NCI-H2081 treated with DMSO at 0.1 percent for 48 hours (cell line): ENCODE measurements at places on chromosomes 5 and 9.

DNA sequence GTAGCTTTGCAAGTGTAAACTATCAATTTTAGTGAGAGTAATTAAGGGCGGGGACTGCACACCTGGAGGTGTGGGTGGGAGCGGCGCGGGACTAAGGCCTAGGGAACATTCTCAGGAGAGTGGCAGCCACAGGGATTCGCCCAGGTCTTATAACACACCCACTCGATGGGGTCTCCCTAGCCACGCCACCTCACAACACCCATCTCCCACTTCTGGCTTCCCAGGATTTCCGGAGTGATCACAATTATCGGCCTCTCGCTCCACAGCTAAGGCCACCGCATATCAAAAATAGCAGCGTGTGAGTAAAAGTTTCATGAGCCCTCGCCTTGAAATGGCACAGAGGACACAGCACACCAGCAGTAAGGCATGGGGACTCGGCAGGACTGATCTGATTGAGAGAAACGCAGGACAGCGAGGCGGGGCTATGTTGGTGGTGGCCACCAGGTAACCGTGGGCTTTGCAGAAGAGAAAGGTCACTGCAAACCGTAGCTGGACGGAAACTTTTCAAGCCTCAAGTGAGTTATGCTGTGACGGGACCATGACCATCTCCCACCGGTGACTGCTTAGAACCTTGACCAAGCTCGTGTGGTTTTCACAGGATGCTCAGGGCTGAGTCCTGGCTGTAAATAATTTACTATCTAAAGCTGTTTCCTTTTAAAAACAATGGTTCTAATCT, 1.1 kb upstream of the LPAR1 start:
- no peak for DNase-seq

DNA sequence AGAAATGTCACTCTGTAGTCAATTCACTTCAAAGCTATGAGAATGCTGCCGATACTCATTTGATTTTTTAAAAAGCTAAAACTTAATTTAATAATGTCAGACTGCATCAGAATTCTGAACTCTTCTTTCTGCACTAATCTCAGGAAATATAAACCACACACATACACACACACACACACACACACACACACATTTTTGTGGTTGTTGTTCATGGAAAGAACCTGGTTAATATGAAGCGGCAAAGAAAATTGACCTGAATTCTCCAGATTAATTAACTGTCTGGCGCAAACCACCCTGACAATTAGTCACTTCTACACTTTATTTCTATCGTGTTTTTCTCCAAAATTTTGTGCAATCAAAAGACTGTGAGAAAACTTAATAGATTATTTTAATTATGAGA, 740.5 kb downstream of the TLE1 start:
- DNase-seq = no peak

DNA sequence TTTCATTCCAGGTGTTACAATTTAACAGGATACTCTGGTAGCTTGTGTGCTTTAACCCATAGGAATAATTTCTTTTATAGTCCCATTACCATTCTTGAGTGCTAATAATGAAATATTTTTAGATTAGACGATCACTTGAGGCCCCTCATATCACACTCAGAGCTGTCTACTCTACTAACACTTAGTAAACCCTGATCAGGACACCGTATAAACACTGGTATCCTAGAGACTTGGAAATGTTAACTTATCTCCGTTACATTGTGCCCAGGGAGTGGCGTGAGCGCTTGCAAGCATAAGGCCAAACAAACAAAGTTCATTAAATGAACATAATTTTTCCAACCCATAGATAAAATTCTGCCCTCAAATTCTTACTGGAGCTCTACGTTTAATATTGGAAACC, 42.2 kb upstream of the RFX3 start:
- DNase-seq = no peak

DNA sequence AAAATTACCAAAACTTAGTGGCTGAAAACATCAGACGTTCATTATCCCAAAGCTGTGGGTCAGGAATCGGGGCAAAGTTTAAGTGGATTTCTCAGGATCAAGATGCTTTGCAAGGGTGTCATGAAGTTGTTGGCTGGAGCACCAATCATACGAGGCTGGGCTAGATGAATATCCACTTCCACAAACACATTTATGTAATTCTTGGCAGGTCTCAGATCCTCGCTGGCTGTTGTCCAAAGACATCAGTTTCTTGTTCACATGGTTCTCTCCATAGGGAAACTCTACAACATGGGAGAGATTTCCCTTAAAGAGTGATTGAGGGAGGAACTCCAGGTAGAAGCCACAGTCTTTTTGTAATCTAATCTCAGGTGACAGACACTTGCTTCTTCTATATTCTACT, 20.2 kb upstream of the CCDC192 start:
- DNase-seq = no peak

- DNase-seq = no peak
Observed at GRCh38 chr9:91948597-91949391, 1.2 kb downstream of the ROR2 start.

DNA sequence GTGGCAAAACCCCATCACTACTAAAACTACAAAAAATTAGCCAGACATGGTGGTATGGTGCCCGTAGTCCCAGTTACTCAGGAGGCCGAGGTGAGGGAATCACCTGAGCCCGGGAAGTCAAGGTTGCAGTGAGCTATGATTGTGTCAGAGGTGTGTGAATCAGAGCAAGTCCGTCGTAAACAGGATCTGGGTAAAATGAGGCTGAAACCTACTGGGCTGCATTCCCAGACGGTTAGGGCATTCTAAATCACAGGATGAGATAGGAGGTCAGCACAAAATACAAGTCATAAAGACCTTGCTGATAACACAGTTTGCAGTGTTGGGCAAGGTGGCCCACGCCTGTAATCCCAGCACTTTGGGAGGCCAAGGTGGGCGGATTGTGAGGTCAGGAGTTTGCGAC, 1.9 kb upstream of the CLTB start:
- no peak for DNase-seq

DNA sequence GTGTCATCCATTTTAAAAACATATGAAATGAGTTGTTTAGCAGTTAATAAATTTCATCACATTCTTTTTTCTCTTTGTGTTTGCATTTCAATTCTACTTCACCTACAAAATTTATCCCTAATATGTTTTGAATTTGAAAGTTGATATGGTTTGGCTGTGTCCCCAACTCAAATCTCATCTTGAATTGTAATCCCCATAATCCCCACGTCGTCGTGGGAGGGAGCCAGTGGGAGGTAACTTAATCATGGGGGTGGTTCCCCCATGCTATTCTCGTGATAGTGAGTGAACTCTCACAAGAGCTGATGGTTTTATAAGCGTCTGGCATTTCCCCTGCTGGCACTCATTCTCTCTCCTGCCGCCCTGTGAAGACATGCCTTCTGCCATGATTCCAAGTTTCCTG, 200.1 kb downstream of the EPB41L4A start:
- DNase-seq = no peak

DNA sequence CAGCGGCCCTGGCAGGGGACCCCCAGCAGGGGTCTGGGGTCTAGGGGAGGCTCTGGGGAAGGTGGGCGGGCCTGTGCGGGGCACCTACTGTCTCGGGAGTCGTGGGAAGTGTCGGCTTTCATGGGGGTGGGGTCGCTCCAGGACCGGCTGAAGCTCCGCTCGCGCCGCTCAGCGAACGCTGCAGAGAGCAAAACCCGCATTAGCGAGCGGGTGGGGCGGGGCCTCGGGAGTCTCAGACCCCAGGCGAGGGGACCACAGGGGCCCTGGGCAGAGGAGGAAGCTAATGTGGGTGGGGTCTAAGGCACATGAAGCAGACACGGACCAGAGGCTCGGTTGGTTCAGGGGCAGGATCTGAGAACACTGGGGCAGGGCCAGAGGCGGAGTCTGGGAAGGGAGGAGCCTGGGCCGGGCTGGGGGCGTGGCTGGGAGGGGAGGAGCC, 5.5 kb downstream of the NSMF start:
- DNase-seq = no peak
